Islet precursor cell (in vitro differentiated cells): ENCODE measurements at places on chromosomes 13 and 19.

GRCh38 chr13:27281420-27281819, 10.8 kb downstream of the RASL11A start:
- DNase-seq: no peak

- DNase-seq: no peak
These were observed 76.7 kb downstream of the RASL11A start for GRCh38 chr13:27347211-27347772.

DNA sequence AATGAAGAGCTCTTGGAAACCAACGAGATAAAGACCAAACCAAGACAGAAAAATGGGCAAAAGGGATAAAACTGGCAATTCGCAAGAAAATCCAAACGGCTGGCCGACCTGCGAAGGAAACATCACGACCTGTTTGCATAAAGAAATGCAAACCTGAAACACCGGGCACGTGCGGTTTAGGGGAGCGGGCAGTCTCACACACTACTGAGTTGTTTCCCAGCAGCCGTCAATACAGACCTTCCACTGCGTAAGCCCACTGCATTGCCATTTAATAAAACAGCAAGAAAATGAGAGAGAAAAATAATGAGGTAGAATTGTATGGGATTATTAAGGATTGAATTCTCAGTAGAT, 642 bp upstream of the PEG3 start:
- no peak for DNase-seq

DNA sequence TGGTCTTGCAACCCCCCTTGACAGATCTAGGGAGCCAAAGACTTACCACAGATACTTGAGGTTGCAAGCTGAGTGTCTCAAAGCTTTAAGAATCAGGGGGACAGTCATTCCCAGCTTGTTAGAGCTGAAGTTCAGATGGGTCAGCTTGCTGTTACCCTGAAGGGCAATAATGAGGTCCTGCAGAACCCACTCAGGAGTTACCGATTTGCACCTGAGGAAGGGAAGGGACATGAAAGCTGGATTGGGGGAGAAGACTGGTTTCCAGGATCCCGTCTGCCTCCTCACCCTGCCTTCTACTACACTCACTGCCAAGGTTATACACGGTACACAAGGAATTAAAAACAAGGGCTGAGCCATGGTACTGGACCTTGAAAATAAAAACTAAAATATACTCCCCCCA, 24.4 kb downstream of the NLRP13 start:
- DNase-seq: no peak

DNA sequence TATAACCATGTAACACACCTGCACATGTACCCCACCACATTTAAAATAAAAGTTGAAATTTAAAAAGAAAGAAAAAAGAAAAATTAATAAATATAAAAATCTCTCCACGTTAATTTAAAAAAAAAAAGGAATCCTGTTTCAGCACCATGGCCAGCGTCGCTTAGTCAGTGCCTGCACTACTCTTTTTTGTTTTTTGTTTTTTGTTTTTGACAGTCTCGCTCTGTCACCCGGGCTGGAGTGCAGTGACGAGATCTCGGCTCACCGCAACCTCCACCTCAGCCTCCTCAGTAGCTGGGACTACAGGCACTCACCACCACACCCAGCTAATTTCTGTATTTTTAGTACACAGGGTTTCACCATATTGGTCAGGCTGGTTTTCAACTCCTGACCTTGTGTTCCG, 835.9 kb downstream of the UQCRFS1 start:
- no peak for DNase-seq
